ENCODE measurements at places on chromosomes 13 and 19. TPM values are rescaled to one million over a fixed set of nuclear protein-coding genes. Genes with fewer than 3 reads are reported as not detected.

ZNF816 gene
- polyA plus RNA-seq = 14.0 TPM

- no peak for DNase-seq
Measured at GRCh38 chr13:53189162-53189561, 160.5 kb downstream of the OLFM4 start.

DNA sequence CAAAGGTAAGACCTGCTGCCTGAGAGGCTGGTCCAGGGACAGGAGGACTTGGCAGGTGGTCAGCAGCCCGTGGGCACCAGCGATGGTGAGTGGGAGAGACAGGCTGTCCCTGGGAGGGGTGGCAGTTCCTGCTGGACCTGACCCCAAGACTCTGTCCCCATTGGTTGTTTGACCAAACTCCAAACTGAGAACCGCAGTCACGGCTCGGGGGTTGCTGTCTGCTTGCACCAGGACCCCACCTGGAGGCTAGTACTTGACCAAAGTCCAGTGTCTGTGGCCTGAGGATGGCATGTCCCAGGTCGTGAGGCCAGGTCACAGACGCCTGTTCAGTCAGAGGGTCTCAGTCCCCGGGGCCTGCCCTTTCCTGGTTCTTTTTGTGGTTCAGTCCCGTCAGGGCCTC lies 9.9 kb upstream of the ZNF14 start:
- DNase-seq = no peak

GRCh38 chr13:108919036-108919907 lies 289.9 kb downstream of the MYO16 start:
- DNase-seq = no peak

GRCh38 chr13:110799246-110800236 lies 86.0 kb downstream of the ING1 start:
- no peak for DNase-seq

DNA sequence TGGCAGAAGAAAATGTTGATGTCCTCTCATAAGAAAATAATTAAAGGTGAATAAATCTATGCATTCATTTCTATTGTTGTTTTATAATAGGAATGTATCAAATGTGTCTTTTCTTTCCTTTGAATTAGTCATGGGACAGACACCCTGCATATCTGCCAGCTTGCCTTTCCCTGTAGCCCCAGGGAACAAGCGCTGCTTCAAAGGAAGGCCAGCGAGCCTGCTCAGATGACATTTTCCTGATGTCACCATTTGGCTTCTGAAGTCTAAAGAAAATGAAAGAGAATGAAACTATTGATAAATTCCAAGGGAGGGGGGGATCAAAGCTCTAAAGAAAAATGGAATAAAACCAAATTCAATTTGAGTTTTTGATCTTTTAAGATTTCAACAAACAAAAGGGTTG lies 574.8 kb downstream of the IRS2 start:
- DNase-seq = no peak

- DNase-seq = no peak
Measured at GRCh38 chr19:38893341-38893771, 6.1 kb downstream of the SIRT2 start.

SPTBN4 gene
- polyA plus RNA-seq = 0.20 TPM

All from naive thymus-derived CD4-positive, alpha-beta T cell (primary cell).